ENCODE measurements at places on chromosomes 2 and 18.

- no peak for DNase-seq
Measured at GRCh38 chr2:37616677-37617005, 54.8 kb downstream of the CDC42EP3 start.

DNA sequence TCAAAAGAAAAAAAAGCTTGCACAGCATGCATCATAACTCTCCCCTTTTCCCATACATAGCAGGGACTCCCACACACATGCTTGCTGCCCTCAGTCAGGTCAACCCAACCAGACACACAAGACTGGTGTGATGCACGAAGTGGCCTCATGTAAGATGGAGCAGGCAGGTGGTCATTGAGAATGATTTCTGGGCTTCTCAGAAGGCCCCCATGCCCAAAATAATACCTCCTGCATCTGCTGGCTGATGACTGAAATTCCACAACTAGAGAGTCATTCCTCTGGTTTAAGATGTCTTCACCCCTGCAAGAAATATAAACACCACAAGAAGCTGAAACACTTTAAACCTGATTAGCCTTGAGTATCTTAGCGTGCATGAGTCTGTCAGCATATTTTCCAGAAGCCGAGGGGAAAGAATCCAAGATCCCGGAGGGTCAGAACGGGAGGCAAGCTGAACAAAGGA is 131.1 kb downstream of the AFF3 start:
- no peak for DNase-seq

GRCh38 chr2:119190321-119191111 is 32.0 kb upstream of the C1QL2 start:
- no peak for DNase-seq

DNA sequence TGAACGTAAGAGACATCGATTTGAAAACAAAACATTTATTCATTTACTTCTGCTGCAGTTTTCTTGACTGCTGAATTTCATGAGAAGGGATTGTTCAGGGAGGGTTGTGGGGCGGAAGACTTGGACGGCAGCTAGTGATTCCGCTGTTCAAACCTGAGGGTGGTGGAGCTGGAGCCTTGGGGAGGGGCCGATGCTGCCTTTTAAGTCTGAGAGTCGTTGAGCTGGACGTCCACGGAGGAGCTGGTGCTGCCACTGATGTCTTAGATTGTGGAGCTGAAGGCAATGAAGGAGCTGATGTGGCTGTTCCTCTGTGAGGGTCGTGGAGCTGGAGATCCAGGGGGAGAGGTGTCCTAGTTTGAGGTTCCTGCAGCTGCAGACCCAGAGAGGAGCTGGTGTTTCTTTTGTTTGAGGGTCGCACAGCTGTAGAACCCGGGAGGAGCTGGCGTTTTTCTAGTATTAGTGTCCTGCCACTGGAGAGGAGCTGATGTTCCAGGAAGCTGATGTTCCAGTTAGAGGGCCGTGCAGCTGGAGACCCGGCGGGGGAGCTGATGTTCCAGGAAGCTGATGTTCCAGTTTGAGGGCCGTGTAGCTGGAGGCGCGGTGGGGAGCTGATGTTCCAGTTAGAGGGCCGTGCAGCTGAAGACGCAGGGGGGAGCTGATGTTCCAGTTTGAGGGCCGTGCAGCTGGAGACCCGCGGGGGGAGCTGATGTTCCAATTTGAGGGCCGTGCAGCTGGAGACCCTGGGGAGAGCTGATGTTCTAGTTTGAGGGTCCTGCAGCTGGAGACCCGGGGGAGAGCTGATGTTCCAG is 150.9 kb downstream of the RTP5 start:
- DNase-seq, result no peak

GRCh38 chr2:219332542-219332941 is at the start of gene RESP18:
TSS of gene RESP18 (minus strand) at chr2:219332744.
- no peak for DNase-seq

DNA sequence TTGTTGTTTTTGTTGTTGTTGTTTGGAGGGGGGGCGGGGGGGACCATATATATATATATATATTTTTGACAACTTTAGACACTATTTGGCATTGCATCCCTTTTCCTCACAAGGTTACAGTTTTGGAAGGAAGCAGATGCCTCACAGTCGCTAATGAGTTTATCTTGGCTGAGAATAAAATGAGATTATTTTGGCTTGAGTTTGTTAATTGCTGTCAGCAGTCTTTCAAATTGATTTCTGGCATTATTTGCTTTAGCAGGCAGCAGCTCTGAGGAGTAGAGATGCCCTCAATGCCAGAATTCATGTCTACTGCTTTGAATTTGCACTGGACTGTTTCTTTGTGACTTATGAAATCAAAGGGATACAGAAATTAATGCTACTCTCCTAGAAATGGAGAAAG is 595.2 kb upstream of the HNMT start:
- DNase-seq, result no peak

Data from Right ventricle myocardium inferior (tissue), 1 donor.